ENCODE measurements at places on chromosomes 11 and 22.

DNA sequence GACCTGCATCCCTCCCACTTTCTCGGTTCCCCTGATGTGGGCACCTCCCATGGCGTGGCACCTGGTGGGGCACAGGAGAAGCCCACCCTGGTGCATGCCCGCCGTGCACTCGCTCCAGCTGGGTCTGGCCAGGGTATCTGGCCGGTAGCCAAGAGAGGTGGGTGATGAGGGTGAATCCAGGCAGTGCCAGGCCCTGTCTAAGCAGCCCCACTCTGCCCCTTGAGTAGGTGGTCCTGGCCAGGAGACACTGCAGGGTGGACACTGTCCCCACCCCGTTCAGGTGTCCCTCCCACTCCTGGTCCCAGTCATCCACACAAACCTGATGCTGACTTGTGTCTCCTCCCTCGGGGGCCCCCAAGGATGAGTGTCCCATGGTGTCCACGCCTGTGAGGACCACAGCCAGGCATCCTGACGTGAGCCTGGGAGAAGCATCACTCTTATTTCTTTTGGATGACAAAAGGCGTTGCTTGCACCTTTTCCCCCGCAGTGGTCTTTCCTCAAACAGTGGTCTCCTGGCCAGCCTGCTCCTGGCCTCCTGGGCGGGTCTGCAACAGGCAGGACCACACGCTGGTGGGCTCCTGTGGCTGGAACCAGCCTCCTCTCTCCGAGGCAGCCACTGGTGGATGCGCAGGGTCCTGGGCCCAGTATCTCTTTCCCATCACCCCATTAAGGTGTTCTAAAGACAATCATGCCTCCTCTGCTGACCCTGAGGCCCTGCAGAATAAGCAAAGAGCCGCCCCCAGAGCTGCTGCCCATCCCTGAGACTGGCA lies 922.3 kb downstream of the BRD1 start:
- DNase-seq: no peak

DNA sequence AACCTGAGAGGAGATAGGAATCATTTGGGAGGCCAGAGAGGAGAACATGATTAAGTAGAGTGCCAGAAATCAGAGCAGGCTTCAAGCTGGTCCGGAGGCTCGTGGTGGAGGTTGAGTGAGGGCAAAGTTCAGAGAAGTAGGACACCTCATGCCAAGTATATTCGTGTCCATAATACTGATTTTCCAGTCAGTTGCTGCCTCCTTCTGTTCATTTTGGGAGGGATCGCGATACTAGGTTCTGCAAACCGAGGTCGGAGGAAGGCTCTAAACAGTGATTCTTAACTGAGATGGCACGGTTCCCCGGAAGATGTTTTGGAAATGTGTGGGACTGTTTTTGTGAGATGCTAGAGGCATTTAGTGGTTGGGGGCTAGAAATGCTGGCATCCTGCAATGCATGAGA lies 13.6 kb upstream of the CD3E start:
- DNase-seq: peak; percentile 25

DNA sequence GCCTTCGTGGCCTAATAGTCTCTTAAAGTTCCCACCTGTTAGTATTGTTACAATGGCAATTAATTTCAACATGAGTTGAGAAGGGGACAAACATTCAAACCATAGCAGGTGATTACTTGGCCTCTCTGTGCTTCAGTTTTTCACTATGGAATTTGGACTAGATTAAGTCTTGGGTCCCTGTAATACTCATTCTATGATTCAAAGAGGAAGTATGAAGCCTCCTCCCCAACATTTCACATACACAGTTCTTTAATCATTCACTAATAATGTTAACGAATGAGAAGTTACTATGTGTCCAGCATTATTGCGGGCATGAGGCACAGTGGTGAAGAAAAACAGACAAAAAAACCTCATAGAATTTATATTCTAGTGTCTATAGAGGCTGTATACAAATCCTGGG lies 19.9 kb upstream of the USP47 start:
- no peak for DNase-seq

- DNase-seq: no peak
Observed at GRCh38 chr11:94708642-94709041, 59.5 kb upstream of the AMOTL1 start.

GRCh38 chr11:36449561-36450096 lies 60.4 kb downstream of the TRAF6 start:
- DNase-seq: no peak

DNA sequence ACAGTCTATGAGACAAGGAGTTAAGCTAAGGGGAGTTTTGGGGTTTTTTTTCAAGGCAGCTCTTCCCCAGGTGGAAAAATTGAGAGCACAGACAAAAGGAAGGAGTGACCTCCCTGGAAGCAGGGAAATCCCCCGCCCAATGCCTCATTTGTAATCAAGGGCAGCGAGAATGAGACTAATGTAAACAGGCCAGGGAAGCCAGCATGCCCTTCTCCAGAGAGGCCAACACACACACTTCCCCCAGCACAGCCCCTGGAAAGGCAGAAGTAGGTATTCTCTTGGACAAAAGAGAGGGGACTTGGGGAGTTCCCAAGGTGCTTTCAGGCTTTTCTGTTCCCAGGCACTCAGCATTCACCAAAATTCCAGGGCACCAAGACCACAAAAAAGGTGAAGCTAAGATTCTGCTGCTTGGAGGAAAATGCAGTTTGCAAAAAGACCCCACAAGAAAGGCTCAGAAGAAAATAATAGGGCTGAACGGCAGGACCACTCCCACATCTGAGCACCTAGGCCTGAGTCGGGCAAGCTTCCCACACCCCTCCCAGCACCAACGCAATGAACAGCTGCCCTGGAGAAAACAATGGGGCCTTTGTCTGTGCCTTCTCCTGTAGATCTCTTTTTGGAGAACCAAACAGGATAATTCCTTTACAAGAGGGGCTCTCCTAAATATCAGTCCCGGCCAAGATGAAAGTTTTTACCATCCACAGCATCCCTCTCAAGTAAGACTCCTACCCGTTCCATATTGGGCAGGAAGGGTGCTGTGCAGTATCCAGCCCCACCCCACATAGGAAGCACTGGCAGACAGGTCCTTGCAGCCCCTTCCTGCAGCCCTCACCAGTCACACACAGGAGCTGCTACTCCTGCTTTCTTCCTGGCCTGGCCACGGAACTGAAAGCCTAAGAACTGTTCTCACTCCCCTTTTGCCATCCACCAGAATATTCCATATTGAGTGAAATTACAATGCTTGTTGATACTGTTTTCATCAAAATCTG lies 70.7 kb upstream of the AKIP1 start:
- DNase-seq: no peak

- DNase-seq: no peak
Observed at GRCh38 chr11:129932381-129933067, 37.1 kb upstream of the NFRKB start.

GRCh38 chr22:29071261-29072045 lies 1.4 kb upstream of the KREMEN1 start:
- DNase-seq: peak; percentile 14

DNA sequence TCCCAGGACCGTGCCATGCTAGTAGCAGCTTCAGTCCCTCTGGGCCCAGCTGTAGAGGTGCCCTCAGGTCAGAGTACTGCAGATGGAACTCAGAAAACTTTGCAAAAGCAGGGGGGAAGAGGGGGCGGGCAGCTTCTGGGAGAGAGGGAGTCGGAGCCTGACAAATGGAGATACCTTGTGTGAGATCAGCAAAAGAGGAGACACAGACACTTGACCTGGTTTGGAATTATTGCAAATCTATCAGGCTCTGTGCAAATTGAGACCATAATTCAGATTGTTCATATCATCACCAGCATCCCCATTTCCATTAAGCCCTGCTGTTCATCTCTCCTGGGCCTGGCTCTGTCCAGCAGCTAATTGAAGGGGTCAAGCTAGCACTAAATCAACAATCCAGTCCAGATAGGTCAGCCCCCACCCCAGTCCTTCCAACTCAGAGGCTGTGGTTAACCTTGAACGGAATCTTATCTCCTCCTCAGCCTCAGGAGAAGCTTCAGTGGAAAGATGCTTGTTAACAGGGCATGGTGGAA lies 292.6 kb upstream of the PLET1 start:
- no peak for DNase-seq

GRCh38 chr22:42692239-42693054 lies 28.2 kb downstream of the A4GALT start:
- no peak for DNase-seq

DNA sequence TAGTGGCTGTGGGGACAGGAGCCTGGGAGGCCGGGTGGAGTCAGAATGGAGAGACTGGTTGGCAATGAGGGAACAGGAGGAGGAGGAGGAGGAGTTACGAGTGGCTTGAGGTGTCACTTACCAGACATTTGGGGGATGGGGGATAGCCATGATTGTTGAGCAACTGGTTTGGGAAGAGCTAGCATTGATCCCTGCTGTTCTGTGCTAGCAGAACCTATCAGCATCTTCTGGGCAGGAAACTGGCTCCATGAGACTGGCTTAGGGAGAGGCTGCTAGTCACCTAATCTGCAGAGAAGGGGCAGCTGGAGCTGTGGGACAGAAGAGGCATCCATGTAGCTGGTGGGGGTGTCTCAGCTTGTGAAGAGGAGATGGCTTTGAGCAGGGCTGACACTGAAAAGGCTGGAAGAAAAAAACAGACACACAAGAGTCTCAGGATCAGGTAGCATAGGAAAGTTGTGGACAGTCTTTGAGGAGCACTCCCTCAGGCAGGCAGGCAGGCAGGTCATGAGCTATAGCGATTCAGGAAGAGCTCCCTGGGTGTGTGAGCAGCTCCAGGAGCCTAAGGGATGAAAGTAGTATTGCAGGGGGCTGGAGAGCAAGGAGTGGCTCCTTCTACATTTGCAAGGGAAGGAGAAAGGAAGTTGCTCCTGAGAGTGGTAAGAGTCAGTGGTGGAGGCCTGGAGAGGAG lies 22.3 kb downstream of the PIK3IP1 start:
- DNase-seq: no peak

DNA sequence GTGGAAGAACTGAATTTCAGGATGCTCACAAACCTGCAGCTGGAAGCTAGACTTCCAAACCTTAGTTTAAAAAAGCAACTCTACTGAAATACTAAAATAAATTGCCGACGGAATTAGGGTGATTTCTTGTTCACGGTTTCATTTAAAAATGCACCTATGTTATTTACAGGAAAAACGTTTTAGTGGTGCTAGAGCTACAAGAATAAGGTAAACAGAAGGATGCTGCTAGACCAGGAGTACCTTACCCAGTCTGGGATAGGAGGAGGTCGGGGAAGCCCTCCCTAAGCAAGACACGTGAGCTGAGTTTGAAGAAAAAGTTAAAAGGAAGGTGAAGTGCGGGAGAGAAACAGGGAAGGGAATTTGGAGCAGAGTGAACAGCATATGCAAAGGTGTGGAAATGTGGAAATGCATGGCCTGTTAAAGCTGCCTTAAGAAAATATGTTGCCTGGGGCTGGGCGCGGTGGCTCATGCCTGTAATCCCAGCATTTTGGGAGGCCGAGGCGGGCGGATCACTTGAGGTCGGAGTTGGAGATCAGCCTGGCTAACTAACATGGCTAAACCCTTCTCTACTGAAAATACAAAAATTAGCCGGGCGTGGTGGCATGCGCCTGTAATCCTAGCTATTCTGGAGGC lies 1.4 kb upstream of the FTH1 start:
- DNase-seq: no peak

GRCh38 chr11:104897891-104898684 lies at the start of gene CASP12:
Gene CASP12 (minus strand): TSS chr11:104898460.
- DNase-seq: peak; percentile 17

DNA sequence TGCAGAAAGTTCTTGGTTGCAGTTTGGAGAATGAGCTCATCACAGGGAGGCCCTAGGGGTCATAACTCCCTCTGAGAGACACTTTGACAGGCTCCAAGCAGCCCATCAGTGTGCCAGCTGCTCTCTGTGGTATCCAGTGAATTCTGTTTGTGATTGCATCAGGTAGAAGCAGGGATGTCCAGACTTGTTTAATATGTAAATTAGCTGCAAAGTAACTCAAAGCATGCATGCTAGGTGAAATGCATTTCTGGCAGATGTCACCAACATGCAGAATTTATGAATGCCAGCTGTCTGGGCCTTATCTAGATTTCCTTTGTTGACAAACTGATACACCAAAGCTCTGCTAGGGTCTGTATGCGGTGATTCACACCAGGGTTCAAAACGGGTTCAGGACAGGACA lies 123.6 kb upstream of the MTNR1B start:
- DNase-seq: no peak

GRCh38 chr22:20095521-20095920 lies 15.5 kb downstream of the DGCR8 start:
- no peak for DNase-seq

DNA sequence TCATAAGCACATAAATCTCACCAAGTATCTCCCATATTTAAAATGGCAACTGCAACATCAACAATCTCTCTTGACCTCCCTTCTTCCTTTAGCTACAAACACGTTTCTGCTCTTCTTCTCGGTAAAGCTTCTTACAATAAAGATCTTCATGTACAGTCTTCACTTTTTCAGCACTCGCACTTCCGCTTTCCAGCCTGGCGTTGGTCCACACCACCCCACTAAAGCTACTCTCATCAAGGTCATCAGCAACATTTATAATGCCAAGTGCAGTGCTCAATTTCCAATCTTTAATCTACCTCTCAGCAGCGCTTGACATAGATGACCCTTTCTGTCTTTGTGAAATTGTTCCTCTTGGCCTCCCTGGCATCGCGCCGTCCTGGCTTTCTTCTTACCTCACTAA lies 33.6 kb downstream of the NTM start:
- DNase-seq: no peak

Measured in effector memory CD8-positive, alpha-beta T cell (primary cell).